ENCODE measurements at places on chromosomes 1 and 21.

- DNase-seq, result no peak
Observed at GRCh38 chr1:43272161-43272560, 2.4 kb downstream of the TMEM125 start.

- no peak for DNase-seq
Observed at GRCh38 chr1:942411-942821, 16.6 kb downstream of the NOC2L start.

DNA sequence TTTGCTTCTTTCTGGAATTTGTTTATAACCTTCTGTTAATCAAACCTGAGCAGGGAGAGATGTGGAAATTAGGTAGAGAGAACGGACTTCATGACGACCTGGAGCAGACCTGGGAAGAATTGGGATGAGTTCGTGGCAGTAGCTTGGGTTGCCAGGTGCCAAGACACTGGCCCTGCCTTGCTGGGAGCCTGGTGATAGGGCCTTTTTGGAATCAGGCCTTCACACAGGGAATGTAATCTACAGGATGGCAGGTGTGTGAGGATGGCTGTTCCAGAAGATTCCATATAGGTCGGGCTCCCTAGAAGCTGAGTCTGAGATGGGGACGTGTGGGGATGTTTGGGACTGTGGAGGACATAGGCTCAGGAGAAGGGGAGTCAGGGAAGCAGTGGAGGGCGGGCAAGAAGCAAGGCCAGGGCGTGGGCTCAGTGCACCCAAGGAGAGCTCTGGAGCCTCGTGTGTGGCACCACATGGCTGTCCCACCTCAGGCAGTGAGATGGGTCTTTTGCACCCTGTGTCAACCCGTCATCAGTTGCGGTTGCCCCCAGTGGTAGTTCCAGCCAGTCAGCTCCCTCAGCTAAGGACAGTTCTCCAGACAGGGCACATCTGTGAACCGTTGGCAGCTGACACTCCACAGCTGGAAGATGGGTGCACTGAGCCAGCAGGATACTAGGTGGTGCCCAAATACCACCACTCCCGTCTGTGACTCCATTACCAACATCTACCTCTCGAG is 395.9 kb downstream of the MATN1 start:
- DNase-seq, result no peak

GRCh38 chr1:232951180-232951579 is 769 bp downstream of the NTPCR start:
- DNase-seq, result no peak
